Diencephalon (tissue), 1 donor: ENCODE measurements at places on chromosomes 3 and 15. TPM values are rescaled to one million over a fixed set of nuclear protein-coding genes. Genes with fewer than 3 reads are reported as not detected.

CLDN1 gene
- total RNA-seq: 3.0 TPM

CCR9 gene
- total RNA-seq: not detected

EFCAB12 gene
- total RNA-seq: 0.92 TPM

CCDC80 gene
- total RNA-seq: 10.4 TPM

SLC6A1 gene
- 154 TPM for total RNA-seq

MYLK gene
- total RNA-seq: 13.6 TPM

CP gene
- 12.0 TPM for total RNA-seq

SLCO2A1 gene
- 0.69 TPM for total RNA-seq

TPRG1 gene
- total RNA-seq: 4.4 TPM

CIDEC gene
- not detected for total RNA-seq

CDV3 gene
- 125 TPM for total RNA-seq

SYNM gene
- total RNA-seq: 14.8 TPM

SAMD7 gene
- not detected for total RNA-seq

TMEM266 gene
- total RNA-seq: 12.5 TPM

GPR156 gene
- total RNA-seq: 1.4 TPM

CYP1A2 gene
- not detected for total RNA-seq

UROC1 gene
- not detected for total RNA-seq
